Glutamatergic neuron (in vitro differentiated cells): ENCODE measurements at places on chromosomes 5 and 9. TPM values are rescaled to one million over a fixed set of nuclear protein-coding genes. Genes with fewer than 3 reads are reported as not detected.

DNA sequence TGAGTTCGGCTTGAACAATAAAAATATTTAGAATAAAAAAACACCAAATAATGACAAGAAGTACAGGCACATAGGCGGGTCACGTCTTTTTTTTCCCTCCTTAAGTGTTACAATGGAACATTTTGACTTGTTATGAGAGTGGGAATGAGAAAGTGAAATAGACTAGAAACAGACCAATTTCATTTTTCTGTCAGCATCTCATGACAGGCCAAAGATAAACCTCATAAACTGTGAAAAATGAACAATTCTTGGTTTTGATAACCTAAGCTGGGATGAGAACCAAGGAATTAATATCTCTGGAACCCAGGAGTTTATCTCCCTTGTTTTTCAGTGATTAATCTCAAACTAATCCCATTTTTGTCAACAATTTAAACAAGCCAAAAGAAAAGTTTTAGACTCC, 299.5 kb downstream of the SLIT3 start:
- DNase-seq: no peak

- no peak for DNase-seq
These were observed 179.1 kb downstream of the GOLPH3 start for GRCh38 chr5:31995006-31995405.

DNA sequence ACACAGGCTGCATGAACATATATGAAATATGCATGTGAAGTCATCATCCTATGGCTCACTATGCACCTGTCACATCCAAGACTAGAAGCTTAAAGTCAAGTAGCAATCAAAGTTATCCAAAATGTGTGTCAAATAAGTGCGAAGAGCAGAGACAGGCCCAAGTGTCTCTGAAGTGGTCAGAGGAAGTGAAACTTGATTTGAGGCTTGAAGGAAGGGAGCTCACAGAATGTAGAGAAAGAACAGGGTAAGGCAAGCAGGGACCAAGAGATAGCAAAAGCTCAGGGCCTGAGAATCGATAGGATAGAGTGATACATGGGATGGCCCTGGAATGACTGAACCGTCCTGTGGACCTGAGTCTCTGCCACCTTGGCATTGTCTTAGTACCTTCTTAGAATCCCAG, 274.3 kb upstream of the TRPC7 start:
- no peak for DNase-seq

DNA sequence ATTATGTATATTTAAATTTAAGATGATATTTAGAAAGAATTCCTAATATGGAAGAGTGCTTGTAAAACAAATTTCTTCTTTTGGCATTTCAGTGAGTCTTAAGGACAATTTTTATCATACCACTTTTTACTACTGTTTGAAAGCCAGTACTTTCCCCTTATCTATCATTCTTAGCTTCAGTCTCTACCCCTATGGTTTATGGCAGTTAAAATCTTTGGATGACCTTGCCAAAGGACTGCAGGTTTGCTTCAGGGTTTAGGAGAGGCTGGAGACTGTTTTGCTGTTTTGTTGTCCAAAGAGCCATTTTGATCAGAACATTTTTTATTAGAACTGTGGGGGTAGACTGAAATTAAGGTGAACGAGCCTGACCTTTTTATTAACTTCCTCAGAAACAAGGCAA, 30.8 kb downstream of the SLC38A9 start:
- DNase-seq: no peak

GRCh38 chr9:103183701-103184171, 188.6 kb downstream of the CYLC2 start:
- DNase-seq: no peak

TPPP gene
- 44.5 TPM for total RNA-seq

- no peak for DNase-seq
These were observed 31.0 kb upstream of the FSTL4 start for GRCh38 chr5:133643365-133643764.

EFCAB9 gene
- total RNA-seq: not detected

- no peak for DNase-seq
These were observed 4.3 kb upstream of the FAT2 start for GRCh38 chr5:151595411-151595826.

DNA sequence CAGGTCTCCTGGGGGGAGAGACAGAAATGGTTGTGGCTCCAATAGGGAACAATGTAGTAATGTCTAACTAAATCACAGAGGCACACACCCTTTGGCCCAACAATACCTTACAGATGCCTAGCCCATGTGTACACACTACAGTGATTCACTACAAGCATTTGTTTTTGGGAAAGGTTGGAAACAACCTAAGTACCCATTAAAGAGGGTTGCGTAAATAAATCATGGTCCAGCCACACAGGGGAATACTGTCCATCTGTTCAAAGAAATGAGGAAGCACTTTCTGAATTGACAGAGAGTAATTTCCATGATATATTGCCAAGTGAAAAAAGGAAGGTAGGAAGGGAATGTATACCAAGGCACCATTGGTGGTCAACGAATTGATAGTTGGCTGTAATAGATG, 22.0 kb upstream of the GTF3C5 start:
- no peak for DNase-seq

C5orf58 gene
- not detected for total RNA-seq

DNA sequence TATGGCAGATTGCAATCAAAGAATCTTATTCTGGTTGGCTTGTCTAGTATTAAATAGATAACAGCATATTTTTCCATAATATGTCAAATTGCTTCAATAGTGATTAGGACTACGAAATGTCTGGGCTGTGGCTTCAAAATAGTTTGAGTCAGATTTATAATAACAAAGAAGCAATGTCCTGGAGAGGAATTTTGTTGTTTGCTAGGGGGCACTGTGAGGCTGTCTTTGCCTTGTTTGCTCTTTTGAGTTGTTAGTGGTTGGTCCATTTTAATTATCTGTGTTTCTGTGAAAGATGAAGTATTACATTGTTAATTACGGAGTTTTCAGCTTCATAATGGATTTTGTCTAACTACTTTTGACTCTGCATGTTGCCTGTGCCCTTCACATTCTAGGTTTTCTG, 713.6 kb downstream of the TLE4 start:
- no peak for DNase-seq

- no peak for DNase-seq
These were observed 25.7 kb downstream of the PRUNE2 start for GRCh38 chr9:76880210-76880609.

GRCh38 chr9:86545090-86545489, 190.9 kb upstream of the TUT7 start:
- no peak for DNase-seq

CER1 gene
- total RNA-seq: 3.0 TPM

GRCh38 chr5:134572811-134573210, 47.3 kb downstream of the JADE2 start:
- no peak for DNase-seq

DNA sequence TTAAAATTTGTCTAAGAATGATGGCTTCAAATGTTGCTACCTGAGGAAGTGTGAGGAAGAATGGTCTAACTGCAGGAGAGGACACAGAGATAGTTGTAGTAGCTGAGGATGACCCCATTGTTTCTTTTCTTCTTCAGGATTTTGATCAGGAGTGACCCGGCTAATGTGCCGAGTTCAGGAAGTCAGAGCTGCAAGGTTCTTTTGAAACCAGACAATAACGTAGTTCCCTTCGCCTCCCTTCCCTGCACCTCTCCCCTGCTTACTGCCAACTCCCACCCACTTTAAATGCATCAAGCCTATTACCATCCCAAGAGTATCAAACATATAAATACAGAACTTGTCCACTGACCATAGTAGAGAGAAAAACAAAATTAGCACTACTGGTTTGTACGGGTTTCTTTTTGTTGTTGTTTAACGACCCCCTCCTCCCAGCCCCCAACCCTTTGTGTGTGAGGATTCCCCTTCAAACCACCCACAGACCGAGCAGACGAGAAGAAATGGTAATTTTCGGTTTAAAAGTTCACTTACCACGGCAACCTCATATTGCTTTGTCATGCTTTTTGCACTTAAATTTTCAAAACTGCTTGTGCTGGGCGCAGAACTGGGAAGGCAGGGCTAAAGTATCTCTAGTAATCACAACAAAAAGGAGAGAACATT, 23.5 kb upstream of the ELAVL2 start:
- no peak for DNase-seq

- DNase-seq: peak; percentile 42
These were observed 2.6 kb upstream of the DAPK1 start for GRCh38 chr9:87494970-87495471.

- DNase-seq: no peak
These were observed 37.1 kb downstream of the GLIS3 start for GRCh38 chr9:4262735-4263141.

GRCh38 chr5:58731641-58732040, 148.8 kb downstream of the RAB3C start:
- no peak for DNase-seq

- DNase-seq: no peak
These were observed 248.1 kb upstream of the NREP start for GRCh38 chr5:112004867-112005622.
